ENCODE measurements at places on chromosomes 2 and 18. TPM values are rescaled to one million over a fixed set of nuclear protein-coding genes. Genes with fewer than 3 reads are reported as not detected.

The EMILIN1 gene
- total RNA-seq, result 178 TPM

The INPP5D gene
- total RNA-seq, result 19.9 TPM

The IL1RL2 gene
- 0.46 TPM for total RNA-seq

The ESPNL gene
- 3.0 TPM for total RNA-seq

DNA sequence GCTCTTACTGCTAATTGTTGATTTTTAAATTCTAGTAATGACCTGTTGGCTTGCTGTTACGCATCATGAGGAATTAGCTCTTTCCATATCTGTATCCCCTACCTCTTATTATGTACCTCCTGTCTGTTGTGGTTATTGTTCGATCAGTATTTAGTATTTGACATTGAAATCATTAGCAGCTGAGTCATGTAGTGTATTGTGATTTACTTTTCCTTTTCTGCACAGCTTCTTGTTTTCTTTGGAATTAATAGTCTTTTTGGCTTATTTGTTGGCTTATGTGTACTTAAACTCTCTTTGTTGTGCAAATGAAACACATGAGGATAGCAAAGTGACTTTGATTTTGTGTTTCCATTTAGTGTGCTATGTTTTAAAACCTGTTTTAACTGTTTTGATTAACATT lies 4.3 kb downstream of the EPB41L5 start:
- no peak for DNase-seq

DNA sequence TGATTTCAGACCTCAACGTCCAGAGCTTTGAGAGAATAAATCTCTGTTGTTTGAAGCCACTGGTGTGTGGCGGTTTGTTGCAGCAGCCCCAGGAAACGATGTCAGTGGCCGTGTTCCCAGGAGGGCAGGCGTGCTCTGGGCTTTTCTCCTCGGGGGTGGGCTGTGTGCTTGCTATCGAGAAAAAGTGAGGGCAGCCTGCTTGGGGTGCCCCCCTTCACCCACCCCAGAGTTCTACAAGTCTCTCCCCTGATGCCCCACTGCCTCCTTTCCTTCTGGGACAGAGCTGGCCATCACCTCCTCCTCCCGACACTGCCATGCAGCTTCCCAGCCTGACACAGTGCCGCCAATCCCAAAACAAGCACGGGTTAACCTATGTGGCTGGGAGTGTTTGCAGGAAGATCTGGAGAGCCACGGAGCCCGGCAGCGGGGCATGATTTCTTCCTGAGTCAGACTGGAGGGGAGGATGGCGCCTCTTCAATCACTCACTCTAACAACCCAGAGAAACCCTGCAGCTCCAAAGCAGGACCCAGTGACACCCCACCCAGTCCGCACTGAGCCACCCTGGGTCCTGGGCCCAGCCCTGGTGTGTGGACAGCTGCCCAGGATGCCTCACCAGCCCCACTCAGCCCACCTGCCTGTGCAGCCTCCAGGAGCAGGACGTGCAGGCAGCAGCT lies 213.7 kb upstream of the RAB6C start:
- DNase-seq, result no peak

GRCh38 chr2:134233728-134234136 lies 20.1 kb upstream of the MGAT5 start:
- DNase-seq, result no peak

DNA sequence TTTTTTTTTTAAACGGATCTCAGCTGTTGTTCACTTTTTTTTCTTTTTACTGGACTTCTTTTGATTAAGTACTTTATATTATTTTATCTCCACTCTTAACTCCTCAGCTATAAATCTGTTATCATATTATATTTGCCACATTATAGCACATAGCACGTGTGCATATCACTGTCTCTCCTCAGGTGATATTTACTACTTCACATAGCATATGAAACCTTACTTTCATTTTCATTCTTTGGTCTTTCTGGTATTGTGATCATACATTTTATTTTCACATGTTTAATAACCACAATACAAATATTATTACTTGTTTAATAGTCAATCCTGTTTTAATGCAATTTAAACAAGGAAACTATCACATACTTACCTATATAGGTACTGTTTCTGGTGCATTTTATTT lies 993.1 kb upstream of the TMEFF2 start:
- no peak for DNase-seq

DNA sequence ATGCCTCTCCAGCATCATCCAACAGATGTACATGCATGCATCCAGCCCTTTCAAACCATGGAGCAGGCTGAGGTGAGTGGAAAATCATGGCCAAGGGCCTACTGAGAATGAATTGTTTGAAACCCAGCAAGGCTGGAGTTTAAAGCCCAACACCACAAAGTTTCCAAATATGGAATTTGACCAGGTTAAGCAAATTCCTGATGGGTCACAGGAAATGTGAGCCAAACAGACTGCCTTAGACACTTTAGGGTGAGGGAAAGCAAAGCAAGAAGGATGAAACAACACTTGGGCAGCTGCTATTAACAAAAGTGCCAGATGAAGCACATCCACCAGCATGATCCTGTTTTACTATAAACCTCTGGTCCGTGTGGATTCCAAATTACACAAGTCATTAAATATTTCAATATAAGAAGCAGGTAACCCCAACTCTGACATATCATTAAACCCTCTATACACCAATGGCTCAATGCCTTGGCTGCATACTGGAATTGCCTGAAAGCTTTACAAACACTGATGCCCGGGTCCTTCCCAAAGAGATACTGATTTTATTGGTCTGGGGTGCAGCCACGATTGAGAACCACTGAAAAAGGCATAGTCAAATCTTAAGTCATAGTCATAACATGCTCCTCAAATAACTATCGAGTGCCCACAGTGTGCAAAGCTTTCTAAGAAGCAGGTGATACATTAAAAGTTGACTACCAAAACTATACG lies 9.1 kb downstream of the KLF7 start:
- no peak for DNase-seq

DNA sequence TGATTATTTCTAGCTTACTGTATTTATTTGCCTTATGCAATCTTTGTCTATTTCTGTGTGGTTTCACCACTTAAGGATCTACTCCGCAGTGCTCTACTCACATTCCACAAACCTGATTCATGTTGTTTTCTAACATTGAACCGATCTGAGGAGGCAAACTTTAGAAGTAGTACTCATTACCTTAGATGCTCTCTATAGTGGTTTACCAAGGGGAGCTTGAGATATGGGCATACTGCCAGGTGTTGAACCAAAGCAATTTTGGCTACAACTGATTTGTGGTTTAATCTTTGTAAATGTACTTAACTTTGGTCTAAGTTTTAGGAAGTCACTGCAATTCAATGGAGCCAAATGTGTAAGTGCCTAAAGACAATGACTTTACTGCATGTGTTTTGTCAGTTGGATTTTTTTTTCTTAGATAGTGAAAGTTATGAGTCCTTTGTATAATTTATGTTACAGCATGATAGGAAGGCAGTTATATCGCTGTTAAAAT lies 50.1 kb downstream of the MAP2 start:
- no peak for DNase-seq

GRCh38 chr2:220228310-220229006 lies 601.0 kb downstream of the SLC4A3 start:
- no peak for DNase-seq
